Fibroblast of the aortic adventitia (primary cell): ENCODE measurements at places on chromosomes 7 and 10. TPM values are rescaled to one million over a fixed set of nuclear protein-coding genes. Genes with fewer than 3 reads are reported as not detected.
A peak's percentile ranks its signal among the peaks of the same experiment; 100 is the strongest.

PLEKHS1 gene
- not detected in 2 replicates for total RNA-seq

DNA sequence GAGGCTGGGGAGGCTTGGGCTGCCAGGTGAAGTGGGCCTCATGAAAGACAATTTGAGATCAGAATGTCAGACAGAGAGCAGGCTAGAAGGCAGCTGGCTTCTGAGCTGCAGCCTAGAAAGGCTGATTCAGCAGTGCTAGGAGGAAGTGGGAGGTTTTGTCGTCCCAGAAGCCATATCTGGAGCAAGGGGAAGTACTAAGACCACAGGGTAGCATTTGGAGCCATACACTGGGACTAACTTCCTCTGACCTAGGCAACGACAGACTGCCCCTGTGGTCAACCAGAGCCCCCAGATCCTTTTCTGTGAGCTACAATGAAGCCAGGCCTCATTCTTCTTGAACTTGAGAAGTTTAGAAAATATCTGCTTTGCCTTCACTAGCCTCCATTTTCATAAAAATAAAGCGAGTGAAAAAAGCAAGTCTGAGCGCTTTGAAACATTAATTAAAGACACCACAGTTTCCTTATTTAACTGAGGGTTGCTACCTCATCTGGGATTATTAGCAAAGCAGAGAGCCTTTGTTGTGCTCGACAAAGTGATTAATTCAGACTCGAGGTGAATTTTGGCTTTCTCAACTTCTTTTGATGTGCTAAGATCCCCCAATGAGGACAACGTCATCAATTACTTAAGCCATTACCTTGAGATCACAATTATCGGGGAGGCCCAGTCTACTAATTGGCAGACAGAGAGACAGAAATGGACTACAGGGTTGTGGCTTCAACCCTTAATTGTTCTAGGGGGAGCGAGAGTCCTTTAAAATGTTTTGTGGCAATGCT, 26.6 kb downstream of the TBXAS1 start:
- no peak for DNase-seq

- no peak for DNase-seq
Measured at GRCh38 chr10:91299999-91300575, 79.6 kb downstream of the PCGF5 start.

DNA sequence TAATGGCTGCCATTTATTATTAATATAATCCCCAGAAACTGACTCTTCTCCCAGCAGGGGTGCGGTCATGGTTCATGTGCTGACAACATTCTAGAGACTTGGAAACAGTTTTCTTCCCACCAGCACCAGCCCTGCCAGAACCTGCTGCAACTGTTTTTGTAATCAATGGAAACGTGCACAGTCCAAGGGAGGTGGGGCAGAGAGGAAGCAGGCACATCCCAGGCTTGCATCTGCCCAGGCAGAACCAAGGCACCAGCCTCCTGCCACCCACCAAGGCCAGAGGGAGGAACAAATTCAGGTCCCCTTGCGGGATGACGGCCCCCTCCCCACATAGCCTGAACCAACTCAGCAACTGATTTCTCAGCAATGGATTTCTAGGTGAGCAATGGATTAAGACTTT, 119.0 kb downstream of the OAT start:
- DNase-seq = no peak

DNA sequence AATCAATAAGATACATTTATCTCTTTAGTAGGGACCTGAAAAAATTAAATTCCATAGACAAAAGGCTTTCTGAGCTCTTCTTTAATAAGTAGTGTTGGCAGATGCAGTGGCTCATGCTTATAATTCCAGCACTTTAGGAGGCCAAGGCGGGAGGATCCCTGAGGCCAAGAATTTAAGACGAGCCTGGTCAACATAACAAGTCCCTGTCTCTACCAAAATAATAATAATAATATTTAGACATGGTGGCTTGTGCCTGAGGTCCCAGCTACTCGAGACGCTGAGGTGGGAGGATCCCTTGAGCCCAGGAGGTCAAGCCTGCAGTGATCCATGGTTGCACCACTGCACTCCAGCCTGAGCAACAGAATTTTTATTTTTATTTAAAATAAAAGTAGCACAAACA, 280.8 kb downstream of the ADK start:
- DNase-seq = no peak

DNA sequence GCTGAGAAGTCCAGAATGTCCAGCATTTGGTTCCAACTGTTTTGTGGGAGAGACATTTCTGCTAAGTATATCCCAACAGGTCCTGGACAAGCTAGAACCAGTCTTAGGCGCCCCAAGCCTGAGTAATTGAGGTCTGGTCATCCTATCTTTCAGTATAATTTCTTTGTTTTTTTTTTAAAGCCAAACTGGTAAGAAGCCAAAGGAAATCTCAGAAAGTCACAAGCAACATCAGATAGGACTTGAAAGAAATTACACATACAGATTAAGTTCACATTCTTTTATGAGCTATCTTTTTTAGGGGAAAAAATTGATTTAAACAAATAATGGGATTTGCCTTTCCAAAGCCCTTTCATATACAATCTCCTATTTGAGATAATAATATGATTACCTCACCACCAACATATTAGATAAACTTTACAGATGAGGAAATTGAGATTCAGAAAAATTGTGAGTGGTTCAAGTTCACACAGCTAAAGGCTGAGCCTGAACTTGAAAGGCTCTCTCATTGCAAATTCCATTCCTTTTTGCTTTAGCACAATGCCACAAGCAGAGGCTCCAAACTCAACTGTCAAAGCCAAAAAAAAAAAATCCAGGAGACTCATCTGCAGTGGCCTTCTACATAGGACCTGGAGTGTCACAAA, 15.0 kb downstream of the PDLIM1 start:
- DNase-seq = peak; percentile 90

GRCh38 chr7:129197771-129198170, 9.3 kb downstream of the SMO start:
- no peak for DNase-seq

DNA sequence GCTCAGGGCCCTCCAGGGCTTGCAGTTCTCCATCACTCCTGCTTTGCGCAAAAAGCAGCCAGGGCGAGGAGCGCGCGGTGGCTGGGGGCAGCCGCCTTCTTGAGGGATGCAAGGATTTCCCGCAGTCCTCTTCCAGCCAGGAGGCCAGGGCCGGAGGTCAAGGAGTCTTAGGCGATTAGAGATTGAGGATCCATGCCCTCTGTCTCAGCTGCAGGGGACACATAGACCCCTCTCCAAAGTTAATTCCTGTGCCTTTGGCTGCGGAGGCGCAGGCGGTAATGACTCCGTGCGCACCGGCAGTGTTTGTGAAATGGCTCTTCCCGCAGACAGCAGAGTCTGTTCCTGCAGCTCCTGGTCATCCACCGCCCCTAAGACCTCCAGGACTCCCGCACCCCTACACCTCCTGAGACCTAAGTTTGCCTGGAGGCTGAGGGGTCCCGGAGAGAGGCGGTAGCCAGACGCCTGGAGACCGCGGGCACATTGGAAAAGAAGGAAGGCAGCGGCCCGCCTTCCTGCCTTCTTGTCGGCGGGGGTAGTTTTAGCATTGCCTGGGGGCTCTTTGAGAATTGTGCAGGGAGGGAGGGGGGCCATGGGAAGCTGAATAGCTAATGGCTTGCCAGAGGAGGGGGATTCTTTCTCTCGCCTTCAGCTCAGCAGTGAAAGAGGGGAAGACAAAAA, 3.3 kb upstream of the NEUROG3 start:
- no peak for DNase-seq

GRCh38 chr7:98985406-98985805, 107.1 kb downstream of the TRRAP start:
- no peak for DNase-seq
